T-helper 2 cell (primary cell): ENCODE measurements at places on chromosomes 3 and 15.

GRCh38 chr3:25962255-25962654 is 172.4 kb downstream of the OXSM start:
- DNase-seq = no peak

DNA sequence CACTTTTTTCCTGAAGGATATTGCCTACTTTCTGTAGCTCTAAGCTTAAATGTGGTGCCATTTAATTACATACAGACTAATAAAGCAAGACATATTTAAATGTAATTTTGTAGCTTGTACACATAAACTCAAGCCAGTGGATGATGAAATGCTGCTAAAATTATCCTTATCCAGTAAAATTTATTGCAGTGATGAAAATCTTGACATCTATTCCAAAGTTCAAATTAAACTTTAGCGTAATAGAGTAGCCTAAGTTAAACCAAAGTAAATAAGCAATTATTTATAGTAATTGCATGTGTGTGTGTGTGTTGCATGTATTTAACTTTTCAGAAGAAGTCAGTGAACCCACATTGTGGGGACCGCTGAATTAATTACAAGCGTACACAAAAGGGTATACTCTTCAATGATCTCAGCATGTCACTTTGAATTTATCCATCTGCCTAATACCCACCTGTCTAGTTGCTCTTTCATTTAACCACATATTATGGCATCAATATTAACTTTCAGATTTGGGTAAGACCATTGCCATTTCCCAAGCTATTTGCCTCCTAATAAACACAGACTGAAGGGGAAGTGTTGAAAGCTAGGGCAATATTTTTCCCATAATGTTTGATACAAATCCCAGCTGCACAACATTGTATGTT is 85.0 kb downstream of the MECOM start:
- DNase-seq = no peak

- DNase-seq = no peak
Observed at GRCh38 chr3:35320646-35321407, 318.5 kb upstream of the ARPP21 start.

DNA sequence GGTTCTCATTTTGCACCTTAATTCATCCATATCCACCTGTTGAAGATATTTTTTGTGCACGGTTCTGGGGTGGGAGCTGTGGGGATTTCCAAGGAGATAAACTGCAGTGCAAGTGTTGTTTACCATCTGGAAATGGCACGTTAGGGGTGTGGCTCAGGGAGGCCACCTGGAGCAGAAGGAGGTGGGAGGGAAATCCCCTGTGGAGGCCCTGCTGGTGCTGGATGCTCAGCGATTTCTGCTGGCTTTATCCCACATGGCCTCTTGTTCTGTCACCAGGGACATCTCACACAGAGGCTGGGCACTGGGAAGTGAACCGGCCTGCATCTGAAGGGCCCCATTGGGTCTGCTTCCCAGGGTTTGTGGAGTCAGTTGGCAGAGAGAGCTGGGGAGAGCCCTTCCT is 24.3 kb downstream of the TRPM1 start:
- no peak for DNase-seq

GRCh38 chr3:193096076-193096475 is 144.9 kb upstream of the PLAAT1 start:
- DNase-seq = no peak

DNA sequence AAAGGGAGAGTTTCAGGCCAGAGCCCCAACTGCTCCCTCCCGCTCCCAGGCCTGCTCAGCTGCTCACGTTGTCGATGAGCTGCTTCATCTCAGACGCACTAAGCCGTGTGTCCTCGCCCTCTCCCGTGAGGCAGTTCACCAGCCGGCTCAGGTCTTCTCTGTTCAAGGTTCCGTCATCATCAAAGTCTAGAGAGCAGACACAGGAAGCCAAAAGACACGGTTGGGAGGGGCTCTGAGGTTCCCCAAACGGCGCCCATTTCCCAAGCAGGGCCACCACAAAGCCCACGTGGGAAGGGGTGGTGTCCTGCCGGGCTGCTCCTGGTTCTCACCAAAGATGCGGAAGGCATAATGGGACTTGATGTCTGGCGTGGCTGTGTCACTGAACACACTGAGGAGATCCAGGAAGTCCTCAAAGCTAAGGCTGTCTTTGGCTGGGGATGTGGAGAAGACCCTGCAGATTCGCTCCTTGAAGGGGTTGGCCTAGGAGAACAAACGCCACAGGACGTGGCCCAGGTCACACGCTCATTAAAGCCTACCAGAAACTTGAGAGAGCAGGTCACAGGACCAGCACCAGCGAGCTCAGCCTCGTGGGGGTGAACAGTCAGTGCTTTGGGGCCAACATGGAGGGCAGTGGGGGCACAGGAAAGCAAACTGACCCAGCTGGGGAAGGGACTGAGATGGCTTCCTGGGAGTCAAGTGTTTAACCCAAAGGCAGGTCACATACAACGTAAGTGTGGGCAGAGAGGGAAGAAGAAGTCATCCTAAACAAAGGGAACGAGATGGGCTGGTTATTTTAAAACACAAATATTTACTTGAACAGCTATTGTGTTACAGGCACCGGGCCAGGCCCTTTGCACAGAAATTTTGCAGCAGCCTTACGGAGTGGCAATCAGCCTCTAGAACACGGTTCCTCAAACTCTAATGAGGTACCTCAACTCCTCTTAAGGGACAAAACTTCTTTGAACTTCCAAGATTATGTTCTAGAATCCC is 2.4 kb downstream of the CIB1 start:
- DNase-seq = peak; percentile 78

DNA sequence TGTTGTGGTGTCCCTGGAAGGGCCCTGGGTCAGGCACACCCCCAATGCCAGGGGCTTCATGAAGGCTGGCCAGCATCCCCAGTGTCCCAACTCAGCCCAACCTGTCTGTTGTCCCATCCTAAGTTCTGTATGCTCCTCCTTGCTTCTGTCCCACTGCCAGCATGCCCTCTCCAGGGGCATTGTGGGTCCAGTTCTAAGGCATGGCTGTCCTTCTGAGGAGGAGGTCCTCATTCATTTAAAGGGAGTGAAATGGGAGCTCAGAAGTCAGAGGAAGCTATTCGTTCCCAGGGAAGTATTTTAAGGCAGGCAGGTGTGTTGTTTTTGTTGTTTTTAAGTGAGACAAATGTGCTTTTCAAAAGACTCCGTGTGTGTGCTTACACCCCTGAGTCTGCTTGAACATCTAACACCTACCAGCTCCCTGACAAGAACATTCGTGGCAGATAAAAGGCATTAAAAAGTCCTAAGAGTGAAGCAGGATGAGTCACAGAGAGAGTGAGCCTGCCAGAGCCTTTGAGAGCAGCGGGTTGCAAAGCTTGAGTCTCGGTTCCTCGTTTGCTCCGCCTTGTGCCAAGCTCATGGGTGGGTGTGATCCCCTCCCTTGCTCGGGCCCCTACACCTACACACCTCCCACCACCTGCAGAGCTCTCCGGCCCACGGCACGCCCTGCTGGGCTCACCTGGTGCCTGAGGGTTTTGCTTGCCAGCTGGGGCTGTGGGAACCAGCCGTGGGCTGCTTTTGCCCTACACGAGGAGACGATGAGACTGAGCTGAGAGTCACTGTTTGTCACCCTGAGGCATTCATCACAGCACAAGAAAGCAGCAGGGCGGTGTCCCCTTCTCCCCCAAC is 183.4 kb upstream of the TOPAZ1 start:
- no peak for DNase-seq

- DNase-seq = no peak
Observed at GRCh38 chr15:92006186-92007028, 152.9 kb downstream of the SLCO3A1 start.

DNA sequence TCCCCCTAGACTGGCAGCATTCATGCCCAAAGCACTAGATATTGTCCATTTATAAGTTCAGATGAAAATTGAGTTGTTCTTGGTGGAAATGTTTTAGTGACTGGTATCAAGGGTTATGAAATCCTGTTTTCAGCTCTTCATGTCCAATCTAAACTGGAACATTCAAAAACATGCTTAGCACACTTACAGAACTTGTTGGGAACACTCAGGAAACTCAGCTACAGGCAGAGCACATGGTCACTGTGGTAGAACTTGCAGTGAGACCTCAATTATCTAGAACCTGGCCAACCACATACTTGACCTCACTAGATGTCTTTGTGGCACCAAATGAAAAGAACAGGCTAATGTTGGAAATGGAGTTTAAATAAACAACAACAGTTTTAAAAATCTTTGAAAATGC is 88.8 kb downstream of the SMAD3 start:
- DNase-seq = no peak

DNA sequence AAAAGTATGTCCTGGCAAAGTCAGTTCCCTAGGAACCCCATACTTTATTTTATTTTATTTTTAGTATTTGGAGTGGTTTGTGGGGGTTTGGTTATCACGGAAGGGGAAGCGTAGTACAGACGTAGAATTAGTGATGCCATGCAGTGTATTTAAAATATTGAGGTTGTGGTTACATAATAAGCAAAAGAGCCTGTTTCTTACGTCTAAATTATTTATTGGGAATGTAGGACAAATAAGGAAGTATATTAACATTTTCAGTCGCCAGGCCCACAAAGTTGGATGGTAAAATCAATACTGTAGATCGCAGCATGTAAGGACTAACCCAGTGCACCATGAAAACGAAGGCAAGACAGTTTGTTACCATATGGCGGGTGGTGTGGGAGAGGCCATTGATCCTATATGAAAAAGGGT is 558 bp downstream of the DTWD1 start:
- no peak for DNase-seq

- no peak for DNase-seq
Observed at GRCh38 chr3:44077267-44077666, 164.4 kb upstream of the TOPAZ1 start.

DNA sequence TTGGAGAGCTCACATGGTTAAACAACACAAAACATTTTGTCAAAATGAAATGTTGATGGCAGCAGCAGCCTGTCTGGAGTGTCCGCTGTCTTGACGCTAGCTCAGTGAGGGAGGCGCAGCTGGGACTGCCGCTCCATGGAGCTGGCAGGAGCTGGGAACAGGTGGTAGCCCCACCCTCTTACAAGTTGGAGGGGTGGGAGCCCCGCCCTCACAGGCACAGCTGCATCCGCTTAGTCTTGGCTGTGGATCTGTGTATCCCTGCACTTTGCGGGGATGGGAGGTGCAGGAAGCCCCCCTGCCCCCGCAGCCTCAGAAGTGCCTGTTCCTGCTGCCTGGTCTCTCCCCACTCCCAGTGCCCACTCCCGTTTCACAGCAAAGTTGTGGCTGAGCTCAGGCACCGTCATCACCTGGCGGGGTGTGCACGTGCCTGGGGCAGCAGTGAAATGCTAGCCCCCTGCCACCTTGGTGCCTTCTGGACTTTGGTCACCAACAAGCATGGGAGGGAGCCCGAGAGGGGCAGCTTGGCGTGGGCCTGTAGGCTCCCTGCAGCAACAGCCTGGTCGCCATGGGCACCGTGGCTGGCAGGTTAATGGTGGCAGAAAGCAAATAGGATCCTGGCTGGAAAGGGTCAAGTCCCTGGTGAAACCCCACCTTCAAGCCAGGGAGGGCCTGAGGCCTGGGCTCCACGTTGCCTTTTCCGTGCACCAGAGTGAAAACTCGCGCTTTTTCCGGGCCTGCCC is 53.8 kb upstream of the CADM2 start:
- no peak for DNase-seq

GRCh38 chr3:16173283-16174025 is 1.0 kb upstream of the GALNT15 start:
- no peak for DNase-seq

- DNase-seq = no peak
Observed at GRCh38 chr3:123750659-123751420, 133.3 kb downstream of the MYLK start.

- no peak for DNase-seq
Observed at GRCh38 chr3:38950581-38950980, 101.2 kb downstream of the SCN11A start.

DNA sequence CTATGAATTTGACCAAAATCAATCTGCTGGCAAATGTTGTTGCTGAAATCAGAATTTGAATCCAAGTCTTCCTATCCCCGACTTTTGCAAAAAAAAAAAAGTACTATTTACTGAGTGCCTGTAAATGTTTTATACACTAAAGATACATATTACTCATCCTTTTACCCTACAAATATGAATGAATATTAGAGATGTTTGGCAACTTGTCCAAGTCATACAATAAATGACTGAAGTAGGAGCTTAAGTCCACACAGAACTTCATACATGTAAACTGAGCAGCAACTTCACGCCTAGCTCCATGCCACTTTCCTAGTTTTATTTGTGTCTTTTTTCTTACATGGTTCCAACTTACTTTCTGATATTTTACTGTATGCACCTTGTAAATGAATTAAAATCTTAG is 39.2 kb downstream of the PHC3 start:
- no peak for DNase-seq

DNA sequence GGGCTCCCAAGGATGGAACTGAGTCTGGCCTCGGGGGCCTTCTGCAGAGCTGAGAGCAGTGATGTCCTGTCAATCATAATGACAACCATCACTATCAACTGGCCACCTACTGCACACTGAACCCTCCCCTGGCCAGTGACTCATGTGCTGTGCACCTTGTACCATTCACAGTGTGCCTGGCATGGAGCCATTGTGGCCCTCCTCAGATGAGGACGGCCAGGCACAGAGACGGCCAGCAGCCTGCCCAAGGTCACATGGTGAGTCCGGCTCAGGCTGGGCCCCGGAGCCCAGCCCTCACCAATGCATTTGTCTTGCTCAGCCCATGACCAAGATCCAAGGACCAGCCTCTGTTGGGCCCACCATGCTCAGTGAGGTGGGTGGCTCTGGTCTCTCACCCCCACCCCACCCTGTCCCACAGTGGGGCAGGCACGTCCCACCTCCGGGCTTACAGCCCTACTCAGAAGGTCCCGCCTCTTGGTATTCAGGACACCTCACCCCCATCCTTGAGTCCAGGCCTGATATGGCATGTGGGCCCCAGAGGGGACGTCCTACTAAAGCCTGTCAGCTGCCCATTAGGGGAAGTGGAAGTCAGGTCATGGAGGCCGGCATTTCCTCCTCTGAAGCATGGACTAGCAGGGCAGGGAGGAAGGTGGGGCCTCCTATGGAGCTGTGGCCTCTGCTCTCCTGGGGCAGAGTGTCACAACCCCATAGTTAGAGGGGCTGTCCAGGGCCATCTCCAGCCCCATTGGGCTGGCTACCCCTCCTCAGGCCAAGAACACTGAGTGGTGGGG is 35.9 kb upstream of the TMEM115 start:
- no peak for DNase-seq

DNA sequence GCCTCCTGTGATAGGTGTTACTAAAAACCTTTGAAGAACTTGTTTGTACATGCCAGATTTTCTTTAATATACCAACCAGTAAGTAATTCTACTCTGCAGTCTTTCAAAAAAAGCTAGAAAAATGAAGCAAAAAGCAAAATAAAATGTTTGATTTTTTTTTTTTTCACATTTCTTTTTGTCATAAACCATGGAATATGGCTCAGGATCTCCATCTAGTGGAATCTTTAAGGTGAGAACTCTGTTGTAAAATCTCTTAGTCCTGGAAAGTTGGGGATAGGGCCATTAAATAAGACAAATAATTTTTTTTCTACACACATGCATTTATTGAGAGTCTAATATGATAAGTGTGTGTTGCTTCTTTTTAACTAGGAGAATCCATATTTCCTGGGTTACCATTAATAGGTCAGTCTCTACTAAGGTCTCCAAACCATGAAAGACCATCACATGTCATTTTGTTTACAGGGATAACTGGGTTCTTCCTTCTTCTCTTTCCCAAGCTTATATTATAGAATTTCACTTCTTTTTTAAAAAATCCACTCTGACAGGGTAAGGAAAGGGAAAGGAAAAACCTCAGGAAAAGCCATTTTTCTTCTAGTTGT is 84.6 kb downstream of the SLC9A9 start:
- DNase-seq = no peak

GRCh38 chr3:180117381-180118163 is 80.8 kb upstream of the PEX5L start:
- DNase-seq = no peak
